ENCODE measurements at places on chromosomes 2 and 18. TPM values are rescaled to one million over a fixed set of nuclear protein-coding genes. Genes with fewer than 3 reads are reported as not detected.

GRCh38 chr2:1060987-1061386, 110.3 kb downstream of the SNTG2 start:
- no peak for DNase-seq

The EFR3B gene
- 9.2 TPM for total RNA-seq

DNA sequence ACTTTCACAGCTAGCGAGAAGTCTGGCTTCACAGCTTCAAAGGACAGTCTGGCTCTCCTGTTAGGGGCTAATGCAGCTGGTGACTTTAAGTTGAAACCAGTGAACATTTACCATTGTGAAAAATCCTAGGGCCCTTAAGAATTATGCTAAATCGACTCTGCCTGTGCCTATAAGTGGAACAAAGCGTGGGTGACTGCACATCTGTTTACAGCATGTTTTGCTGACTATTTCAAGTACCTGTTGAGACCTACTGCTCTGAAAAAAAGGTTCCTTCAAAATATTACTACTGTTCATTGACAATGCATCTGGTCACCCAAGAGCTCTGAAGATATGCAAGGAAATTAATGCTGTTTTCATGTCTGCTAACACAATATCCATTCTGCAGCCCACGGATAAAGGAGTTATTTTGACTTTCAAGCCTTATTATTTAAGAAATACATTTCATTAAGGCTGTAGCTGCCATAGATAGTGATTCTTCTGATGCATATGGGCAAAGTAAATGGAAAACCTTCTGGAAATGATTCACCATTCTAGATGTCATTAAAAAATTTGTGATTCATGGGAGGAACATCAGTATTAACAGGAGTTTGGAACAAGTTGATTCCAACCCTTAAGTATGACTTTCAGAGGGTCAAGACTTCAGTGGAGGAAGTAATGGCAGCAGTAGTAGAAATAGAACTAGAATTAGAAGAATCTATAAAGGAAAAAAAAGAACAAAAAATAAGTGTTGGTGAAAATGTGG, 48.9 kb downstream of the POLR1A start:
- no peak for DNase-seq

- no peak for DNase-seq
Measured at GRCh38 chr2:27551514-27551913, 31.3 kb upstream of the ZNF512 start.

The GNAL gene
- 1.8 TPM for total RNA-seq

DNA sequence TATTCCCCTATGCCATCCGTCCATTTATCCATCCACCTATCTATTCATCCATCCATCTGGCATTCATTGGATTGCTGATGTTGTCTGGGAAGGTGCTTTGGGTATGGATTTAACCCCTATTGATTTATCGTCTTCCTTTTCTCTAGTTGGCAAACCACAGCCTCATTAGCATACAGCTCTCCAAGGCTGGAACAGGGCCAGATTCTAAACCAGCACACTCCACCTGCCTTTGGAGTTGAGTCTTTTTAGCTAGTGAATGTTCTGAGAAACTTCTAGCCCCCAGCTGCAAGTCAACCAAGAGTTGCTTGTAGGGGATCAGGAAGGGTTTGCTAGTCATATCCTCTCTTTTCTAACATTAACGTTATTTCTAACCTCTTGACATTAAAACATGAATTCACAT, 90.7 kb downstream of the NRP2 start:
- DNase-seq: no peak

GRCh38 chr2:67752199-67752598, 310.6 kb downstream of the C1D start:
- DNase-seq: no peak

DNA sequence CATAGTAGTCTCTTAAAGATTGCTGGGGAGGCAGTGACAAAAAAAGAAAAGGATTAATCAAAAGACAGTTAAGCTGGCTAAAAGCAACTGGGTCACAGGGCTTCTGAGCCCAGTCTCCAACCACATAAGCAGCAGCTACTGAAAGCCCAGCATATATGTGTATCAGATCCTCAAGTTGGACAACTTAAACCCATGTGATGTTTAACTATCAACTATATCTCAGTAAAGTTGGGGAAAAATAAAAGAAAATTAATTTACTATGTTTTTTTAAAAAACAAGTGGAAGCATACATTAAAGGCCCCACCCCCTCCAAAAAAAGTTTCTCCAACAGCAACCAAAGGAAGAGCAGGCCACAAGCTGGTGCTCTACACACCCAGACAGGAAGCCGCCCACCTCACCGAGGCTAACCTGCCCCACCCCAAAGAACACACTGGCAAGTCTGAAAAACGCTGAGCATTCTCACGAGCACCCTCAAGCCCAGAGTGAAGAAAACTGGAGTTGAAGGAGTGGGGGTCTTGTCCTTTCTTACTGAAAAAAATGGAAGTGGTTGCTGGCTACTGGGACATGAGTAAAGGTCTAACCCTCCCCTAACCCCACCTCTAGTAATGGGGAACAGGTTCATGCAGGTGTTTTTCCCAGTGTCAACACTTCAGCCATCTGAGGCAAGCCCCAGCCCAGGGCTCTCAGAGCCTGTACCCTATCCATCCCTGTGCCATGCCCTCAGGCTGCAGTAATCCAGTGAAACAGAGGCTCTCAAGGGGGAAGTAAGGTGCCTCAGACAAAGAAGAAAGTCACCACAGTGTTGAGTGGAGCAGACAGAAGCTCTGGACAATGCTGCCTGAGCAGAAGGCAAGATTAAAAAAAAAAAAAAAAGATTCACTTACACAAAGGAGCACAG, 106.3 kb downstream of the GYPC start:
- DNase-seq: no peak

DNA sequence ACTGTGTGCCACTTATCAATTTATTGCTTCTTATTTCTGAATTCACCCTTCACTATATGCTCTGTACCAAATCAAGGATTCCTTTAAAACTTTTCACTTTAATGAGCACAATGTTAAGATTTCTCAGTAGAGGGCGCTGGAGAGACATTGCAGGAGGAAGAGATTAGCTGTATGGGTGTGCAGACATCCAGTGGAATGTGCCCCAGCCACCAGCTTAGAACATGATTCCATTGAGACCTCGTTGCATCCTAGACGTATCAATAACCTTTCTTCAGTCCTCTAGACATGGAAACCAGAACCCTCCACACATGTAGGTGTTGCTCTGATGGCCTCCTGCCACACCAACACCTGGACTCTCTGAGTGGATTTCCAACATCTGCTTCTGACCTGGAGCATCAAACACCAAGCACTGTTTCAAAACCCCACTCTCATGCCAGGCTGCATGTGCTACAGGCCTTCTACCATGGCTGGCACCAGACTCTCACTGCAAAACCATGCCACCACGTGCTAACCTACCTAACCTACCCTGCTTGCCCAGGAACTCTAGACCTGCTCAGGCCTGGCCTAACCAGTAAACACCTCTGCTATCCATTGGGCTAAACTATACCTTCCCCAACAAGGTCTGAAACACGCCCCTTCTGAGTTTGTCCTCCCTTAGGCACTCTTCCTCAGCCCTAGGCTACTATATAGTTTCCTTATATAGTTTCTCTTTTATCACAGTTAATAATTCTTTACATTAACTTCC, 633.2 kb upstream of the PKDCC start:
- DNase-seq: peak; percentile 5

The CRYGD gene
- not detected for total RNA-seq

The UGT1A9 gene
- not detected for total RNA-seq

The SMAD4 gene
- total RNA-seq: 90.7 TPM

DNA sequence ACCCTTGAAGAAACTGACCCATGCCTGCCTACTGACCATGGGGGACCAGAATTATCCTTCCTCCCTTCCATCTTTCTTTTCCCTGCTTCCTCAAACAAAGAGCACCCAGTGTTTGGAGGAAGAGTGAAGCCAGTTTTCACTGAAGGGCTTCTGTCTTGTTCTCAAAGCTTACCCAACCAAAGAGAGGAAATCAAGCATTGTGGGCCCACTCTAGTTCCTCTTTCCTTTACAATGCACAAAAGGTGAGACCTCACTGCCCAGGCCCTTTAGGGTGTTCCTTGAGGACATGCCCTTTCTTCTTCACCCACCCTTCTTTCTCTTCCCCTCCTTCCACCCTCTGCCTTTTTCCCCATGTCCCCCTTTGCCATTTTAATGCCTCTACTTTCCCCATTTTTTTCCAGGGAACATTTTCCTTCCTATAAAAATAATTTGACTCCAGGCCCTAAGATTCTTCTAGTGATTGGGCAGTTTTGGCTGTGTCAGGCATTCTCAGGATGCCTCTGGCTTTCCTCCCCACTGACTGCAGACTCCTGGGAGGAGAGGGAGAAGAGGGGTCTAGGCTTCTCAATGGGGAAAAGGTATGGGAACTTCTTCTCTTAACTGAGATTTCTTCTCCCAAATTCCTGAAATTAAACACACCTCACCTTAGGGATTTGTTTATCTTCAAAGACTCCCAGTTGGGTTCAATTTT, 126.6 kb upstream of the RMDN2 start:
- no peak for DNase-seq

The MERTK gene
- total RNA-seq: 42.8 TPM

GRCh38 chr2:187580462-187581124, 26.4 kb upstream of the TFPI start:
- DNase-seq: no peak

DNA sequence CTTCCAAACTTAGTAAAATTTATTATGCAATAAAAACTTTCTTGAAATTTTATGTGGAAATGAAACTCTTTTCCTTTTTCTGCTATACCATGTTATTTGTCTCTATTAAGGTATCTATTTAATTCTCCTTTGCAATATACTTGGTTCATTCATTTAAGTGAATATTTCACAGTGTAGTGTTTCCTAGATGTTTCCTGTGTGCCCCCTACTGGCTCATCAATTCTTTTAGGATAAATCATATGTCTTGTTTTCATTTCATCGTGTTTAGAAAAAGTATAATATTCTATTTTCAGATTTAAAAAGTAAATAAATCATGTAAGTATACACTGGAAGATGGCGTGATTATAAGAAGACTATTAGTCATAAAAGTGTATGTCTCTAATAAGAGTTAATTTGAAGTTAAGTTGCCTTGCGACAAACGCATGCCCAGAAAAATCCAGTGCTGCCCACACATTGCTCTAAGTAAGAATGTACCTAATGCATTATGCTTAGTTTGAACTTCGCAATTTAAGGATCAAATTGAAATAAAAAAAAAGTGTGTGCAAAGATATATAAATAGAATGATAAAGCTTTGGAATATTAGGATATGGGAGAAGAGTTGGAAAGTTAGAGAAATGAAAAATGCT, 525.4 kb downstream of the KCNJ3 start:
- DNase-seq: peak; percentile 1

DNA sequence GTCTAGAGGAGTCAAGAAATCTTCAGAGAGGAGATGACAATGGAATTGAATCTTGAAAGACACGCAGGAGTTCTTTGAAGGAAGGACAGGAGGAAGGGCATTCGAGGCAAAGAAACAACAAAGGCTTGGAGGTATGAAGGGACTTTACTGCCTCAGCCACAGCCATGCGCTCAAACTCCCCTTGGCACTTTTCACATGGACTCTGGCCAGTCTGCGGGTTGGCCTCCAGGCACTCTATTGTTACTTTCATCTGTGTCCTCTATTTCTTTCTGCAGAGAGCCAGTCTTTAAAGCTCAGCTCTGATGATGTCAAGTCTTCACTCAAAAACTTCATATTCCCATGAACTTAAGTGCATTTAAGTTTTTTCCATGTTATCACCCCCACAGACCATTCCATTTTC, 95.4 kb downstream of the ZAP70 start:
- DNase-seq: no peak

- DNase-seq: no peak
Measured at GRCh38 chr2:239700686-239701345, 300.0 kb upstream of the HDAC4 start.

- no peak for DNase-seq
Measured at GRCh38 chr2:140585016-140585415, 1545.8 kb downstream of the LRP1B start.

- no peak for DNase-seq
Measured at GRCh38 chr18:4842751-4843150, 354.3 kb downstream of the AKAIN1 start.

GRCh38 chr2:24745825-24746224, 47.4 kb downstream of the PTRHD1 start:
- no peak for DNase-seq
